ENCODE measurements at places on chromosomes 12 and 14.

DNA sequence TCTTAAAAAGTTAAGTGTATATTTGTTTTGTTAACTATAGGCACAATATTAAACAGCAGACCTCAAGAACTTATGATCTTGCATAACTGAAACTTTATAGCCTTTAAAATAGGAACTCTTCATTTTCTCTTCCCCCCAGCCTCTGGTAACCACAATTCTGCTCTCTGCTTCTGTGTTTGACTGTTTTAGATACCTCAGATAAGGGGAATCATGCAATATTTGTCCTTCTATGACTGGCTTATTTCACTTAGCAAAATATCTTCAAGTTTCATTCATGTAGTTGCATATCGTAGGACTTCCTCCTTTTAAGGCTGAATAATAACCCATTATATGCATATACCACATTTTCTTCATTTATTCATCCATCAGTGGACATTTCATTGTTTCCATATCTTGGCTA, 131.3 kb downstream of the PTPRO start:
- no peak for DNase-seq

GRCh38 chr12:45475594-45475993, 253.9 kb upstream of the ARID2 start:
- DNase-seq, result no peak

DNA sequence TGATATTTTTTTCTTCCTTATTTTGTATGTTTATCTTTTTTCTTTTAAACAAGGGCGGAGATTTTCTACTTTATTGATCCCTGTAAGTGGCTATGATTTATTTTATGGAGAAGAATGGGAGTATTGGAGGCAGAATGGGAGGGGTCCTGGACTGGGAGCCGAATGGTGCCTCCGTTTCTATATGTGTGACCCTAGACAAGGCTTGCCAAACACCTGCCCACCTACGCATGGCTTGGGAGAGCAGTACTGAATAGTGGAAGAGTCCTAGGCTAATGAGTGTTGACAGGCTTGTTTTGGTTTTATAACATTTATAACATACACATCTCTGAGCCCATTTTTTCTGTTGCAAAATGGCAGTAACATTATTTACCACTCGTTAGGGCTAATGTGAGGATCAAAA, 29.0 kb downstream of the STK38L start:
- DNase-seq, result no peak

GRCh38 chr12:52965337-52965731, 16.4 kb downstream of the KRT18 start:
- DNase-seq, result no peak

GRCh38 chr14:86739761-86740160, 1209.8 kb downstream of the FLRT2 start:
- peak; percentile 27 for DNase-seq

DNA sequence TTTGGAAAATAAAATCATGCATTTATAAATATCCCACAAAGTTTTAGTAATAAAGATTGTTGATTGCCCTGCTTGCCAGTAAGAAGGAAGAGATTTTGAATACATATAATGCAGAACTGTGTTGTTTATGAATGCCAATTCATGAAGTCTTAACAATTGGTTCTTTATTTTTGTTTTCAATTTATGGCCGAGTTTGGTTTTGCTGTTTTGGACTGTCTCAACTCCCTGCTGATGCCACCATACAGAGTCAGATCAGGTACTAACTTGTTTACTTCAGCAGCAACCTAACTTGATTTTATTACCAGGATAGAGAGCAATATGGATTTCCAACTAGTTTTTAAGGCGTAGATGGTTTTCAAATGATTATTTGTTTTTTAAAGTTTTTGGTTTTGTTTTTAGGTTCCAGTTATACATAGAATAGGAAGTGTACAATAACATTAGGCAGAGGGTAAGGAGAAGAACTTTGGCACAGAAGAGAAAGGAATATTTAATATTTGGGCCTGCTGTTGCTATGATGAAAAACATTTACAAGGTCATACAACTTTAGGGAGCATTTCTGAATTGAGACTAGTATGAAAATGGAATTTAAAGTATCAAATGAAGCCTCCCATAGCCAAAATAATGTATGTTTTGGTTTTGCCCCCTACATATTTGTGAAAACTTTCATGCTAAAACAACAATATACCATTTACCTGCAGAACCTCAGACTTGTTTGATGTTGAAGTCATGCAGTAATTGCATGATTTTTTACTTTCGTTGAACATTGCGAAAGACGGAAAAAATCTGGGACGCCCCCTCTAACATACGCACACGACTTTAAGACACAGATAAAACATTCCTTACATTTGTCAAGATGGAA, 904 bp upstream of the FAM177A1 start:
- no peak for DNase-seq

GRCh38 chr14:33553706-33554278, 397.1 kb downstream of the EGLN3 start:
- DNase-seq, result no peak

GRCh38 chr14:95304342-95304741, 15.4 kb downstream of the CLMN start:
- DNase-seq, result no peak

DNA sequence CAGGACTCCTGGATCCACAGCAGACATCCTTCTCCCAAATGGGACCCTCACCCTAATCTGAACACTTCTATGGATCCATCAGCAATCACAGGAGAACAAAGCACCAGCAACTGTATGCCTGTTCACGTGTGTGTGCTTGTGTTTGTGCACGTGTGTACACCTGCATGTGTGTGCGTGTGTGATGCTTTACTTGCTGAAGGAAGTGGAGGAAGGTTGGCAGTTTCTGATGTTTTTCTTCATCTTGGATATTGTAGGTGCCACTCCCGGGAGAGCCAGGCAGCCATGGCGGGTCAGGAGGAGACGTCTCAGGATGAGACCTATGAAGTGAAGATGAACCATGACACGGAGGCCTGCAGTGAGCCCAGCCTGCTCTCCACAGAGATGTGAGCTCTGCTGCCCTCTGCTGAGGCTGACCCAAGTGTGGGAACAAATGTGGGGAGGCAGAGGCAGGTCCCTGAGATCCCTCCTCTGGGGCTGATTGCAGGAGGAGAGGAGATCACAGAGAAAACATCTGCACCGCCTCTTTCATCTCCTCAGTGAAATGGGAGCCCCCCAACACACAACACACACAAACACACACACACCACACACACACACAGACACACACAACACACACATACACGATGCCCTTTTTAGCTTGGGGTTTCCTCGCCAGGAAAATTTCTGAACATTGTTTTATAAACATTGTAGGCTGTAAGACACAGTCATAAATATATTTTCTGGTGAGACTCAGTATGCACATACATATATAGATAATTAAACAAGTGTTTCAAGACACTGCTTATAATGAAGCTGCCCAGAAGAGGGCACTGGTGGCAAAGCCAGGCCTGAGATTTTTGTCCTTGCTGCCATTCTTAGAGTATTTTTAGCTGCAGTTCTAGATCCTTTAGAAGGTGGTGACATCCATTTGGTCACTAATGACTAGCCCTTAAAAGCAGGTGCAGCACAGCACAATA, 112.2 kb upstream of the FKBP4 start:
- peak; percentile 54 for DNase-seq

DNA sequence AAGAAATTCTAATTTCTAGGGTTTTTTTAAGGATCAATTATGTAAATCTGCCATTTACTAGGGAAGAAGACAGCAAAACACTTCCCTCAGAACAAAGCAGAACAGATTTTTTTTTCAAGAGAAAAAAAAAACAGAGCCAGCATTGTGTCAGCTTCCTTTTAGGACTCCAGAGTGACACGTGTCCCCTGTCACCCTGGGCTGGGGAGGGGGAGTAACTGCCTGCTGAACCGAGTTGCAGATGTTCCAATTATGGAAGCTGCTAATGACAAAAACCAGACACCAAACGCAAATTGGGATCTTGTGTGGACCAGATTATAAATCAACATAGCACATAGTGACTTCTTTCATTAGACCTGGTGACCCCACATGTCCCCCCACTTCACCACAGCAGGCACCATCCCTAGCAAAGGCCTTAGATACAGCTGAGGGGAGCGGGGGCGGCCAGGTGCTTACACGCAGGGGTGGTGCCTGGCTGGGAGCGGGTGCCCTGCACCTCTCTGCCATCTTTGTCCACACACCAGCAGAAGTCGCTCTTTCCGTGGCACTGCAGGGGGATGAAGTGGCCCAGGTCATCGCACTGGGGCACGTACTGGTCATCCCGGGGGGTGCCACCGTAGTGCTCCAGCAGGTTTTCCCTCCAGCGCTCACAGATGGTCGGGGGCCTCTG, 25.4 kb downstream of the RTRAF start:
- no peak for DNase-seq

DNA sequence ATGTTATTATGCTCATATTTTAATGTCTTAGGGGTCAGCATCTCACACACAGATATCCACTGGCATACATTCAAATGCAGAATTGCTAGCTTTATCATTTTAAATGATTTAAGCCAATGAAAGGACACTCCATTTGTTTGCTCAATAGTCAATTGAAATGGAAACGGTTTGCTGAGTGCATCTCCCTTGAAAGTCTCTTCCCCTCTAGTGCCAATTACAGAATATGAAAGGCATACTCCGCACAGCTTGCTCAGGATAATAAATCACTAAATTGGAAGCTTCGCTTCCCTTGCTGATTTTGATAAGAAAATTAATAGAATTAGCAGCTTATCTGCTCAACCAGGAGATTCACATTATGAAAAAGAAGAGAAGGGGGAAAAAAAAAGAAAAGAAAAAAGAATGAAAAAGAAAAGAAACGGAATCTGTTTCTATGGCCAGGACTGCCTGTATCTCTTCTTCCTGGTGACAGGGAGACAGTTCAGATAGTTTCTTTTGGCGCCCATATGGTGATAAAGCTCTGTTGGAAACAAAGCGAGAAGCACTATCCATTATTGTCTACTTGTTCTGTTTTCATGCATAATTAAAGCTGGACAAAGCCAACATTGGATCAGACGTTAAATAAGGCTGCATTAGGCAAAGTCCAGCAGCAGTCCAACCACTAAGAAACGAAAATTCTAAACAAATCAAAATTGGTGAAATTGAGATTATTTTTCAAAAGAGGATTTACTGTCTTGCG, 225.0 kb downstream of the GXYLT1 start:
- DNase-seq, result no peak

GRCh38 chr12:24470050-24470449, 478.9 kb downstream of the BCAT1 start:
- DNase-seq, result no peak

GRCh38 chr14:59254146-59254910, 65.9 kb downstream of the DAAM1 start:
- DNase-seq, result peak; percentile 70

GRCh38 chr12:31645924-31646323, 13.6 kb upstream of the ETFBKMT start:
- DNase-seq, result no peak

GRCh38 chr14:28468191-28469151, 298.1 kb upstream of the FOXG1 start:
- DNase-seq, result no peak

- DNase-seq, result peak; percentile 3
These were observed 31.4 kb downstream of the JDP2 start for GRCh38 chr14:75459099-75459741.

GRCh38 chr14:64209444-64210131, 84.6 kb downstream of the ESR2 start:
- DNase-seq, result no peak

GRCh38 chr14:90575336-90575735, 178.5 kb downstream of the CALM1 start:
- no peak for DNase-seq

DNA sequence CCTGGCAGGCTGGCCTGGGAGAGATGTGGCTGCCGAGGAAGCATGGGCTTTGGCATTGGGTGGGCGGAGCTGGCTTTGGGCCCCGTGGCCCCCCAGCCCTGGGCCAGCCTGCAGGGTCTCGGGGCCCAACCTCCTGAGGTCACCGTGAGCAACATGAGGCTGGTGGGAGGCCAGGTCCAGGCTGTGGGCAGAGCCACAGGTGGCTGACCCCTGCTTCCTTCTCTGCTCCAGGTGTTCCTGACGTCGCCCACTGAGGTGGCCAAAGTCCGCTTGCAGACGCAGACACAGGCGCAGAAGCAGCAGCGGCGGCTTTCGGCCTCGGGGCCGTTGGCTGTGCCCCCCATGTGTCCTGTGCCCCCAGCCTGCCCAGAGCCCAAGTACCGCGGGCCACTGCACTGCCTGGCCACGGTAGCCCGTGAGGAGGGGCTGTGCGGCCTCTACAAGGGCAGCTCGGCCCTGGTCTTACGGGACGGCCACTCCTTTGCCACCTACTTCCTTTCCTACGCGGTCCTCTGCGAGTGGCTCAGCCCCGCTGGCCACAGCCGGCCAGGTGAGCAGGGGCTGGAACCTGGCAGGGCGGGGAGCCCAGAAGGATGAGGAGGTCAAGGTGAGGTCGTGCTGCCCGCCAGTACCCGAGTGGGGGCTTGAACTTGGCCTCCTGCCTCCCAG, 5.5 kb downstream of the SLC25A47 start:
- DNase-seq, result no peak

- no peak for DNase-seq
These were observed 101.7 kb downstream of the KIF21A start for GRCh38 chr12:39341179-39341578.

- peak; percentile 61 for DNase-seq
These were observed at the start of gene P3H3 for GRCh38 chr12:6827982-6828780. Gene P3H3 (plus strand): TSS chr12:6828407. CDS start chr12:6828441, 34 bp downstream.

DNA sequence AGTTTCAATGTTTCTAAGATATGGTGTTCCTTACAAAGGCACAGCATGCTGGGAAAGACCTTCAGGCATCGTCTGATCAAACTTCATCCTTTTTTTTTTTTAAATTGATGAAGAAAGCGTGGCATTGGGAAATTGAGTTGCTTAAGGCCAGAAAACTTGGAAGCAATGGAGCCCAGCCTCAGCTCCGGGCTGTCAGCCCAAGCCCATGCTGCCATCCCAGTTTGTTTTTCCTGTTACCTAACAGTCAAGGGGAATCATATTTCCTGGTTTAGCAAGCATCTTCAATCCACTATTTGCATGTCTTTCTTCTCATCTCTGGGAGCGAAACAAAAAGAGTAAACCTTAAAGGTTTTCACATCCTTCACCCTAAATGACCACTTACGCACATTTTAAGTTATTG, 200.2 kb downstream of the CHST11 start:
- DNase-seq, result no peak

- DNase-seq, result no peak
These were observed 138.9 kb upstream of the CCND2 start for GRCh38 chr12:4134448-4135263.

GRCh38 chr12:111270774-111271173, 98.1 kb downstream of the PHETA1 start:
- DNase-seq, result peak; percentile 43

DNA sequence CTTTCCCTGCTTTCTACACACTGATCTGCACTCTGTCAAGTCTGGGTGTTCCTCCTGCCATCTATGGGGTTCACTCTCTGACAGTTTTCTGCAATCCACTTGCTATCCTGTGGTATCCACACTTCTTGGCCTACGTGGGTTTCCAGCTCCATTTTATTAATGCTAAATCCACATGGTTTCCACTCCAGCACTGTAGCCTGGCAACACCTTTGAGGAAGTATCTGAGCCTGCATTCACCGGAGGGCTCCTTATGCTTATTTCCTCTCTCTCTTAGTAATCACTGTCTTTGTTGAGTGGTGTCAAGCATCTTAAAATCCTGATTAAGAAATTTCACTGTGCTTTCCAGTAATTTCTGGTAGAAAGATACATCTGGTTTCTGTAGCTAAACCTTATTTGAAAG, 703.7 kb downstream of the TMEM121 start:
- no peak for DNase-seq
